ENCODE measurements at places on chromosomes 3 and 15.
A peak's percentile ranks its signal among the peaks of the same experiment; 100 is the strongest.

DNA sequence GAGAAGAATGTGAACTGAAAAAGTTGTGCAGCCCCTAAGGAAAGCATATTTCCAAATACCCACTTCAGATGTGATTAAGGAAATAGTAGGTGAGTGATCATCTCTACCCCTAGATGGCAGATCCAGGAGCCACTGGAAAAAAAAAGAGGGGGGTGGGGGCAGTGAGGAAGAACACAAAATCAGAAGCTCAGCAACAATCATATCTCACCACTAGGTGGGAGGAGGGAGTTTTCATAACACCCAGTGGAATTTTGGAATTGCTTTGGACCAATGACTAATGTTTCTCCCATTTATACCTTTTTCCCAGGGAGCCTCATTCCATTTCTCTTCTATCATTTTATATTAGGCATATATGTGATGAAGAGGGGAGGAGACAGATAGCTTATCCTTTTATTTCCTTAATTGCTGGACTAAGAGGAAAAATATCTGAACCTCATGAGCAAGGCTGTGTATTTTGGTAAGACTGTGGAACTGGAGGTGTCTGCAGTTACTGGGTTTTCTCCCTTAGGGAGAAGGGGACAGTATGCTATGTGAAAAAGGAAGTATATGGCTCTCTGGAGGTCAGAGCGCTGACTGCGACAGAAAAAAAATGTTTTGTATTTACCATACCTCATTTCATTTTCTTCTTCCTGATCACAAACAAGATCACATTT lies 363.4 kb downstream of the GAP43 start:
- no peak for DNase-seq

GRCh38 chr3:42063888-42064287 lies 27.3 kb upstream of the TRAK1 start:
- no peak for DNase-seq

DNA sequence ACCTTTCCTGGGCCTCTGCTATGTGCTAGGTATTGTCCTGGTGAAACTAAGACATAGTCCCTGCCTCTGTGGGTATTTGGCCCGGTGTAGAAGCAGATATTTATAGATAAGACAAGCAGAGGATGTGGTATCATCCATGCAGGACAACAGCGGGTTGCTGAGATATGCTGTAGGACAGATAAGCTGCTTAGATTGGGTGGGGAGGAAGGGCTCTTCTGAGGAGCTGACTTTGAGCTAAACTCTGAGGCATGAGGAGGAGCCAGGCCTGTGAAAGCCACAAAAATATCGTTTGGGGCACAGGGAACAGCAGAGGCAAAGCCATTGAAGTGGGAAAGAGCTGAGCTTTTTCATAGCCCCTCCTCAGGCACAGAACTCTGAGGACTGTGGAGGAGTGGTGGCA lies 492.5 kb upstream of the CFAP20DC start:
- no peak for DNase-seq

- no peak for DNase-seq
Measured at GRCh38 chr3:88058306-88058580, 562 bp downstream of the CGGBP1 start.

DNA sequence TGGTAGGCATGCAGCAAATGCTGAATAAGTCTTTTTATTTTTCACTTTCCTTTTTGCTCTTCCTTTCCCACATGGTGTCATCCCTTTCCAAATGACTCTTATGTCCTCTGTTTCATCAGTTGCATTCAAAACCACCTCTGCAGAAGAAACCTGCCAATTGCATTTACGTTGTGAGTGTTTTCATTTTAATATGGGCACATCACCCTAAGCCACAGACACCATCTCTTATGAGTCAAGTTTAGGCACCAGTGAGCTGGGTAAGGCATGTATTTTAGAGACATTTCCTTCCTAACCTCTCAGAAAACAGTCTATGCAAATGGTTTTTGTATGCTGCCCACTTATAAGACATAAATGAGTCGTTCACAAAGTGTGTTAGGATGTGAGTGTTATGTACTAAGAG lies 223.3 kb upstream of the ADAMTS9 start:
- no peak for DNase-seq

DNA sequence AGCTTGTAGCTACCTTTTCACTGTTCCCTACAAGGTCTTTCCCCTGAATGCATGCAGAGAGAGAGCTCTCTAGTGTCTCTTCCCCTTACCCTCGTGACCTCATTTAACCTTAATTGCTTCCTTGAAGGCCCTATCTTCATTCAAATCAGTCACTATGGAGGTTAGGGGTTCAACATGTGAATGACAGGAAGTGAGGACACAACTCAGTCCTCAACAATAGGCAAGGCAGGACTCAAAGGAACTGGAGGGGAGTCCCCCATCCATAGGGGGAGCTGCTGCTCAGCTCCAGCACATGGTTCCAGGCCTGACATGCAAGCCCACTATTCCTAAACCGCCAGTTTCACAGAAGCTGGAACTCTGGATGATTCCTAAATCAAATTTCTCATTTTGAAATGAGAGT lies 33.8 kb upstream of the GYG1 start:
- DNase-seq, result peak; percentile 25

GRCh38 chr3:148106062-148106461 lies 591.6 kb upstream of the AGTR1 start:
- DNase-seq, result no peak

- no peak for DNase-seq
Measured at GRCh38 chr3:100856821-100857220, 136.4 kb downstream of the ABI3BP start.

GRCh38 chr15:40016224-40016865 lies 22.6 kb downstream of the SRP14 start:
- DNase-seq, result no peak

DNA sequence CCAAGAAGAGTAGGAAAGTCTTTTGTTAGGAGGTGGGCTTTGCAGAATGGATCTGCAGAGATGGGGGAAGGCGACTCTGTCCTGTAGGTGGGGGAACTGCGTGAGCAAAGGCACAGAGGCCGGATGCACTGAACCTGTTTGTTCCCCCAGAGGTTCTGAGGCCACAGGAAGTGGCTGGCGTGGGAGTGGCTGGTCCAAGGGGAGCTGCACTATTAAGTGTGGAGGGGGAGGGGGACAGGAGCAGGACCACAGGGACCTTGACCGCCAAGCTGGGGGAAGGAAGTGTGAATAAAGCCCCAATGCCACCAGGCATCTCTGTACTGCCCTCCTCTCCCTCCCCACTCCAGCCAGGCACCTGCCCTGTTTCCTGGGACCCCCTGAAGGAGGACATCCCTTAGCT lies 51.8 kb downstream of the CYP11A1 start:
- DNase-seq, result peak; percentile 86

DNA sequence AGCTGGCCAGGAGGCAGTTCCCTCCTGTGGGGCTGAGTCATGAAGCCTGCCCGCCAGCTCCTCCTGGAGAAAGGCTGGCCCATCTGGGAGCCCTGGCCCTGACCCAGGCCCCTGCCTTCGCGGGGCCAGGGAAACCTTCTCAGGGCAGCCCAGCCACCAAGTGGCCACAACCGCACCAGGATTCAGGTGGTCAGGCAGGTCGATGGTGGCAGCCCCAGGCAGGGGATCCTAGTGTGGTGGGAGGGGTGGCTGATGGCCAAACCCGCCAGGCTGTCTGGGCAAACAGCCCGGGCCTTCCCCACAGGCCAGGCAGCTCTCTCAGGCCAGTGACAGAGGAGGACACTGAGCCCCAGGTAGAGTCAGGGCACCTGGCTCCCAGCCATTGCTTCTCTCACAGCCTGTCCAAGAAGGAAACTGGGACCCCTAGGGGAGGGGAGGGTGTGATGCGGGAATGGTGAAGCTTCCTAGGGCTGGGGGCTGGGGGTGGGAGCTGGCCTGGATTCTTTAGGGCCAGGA lies 1.2 kb downstream of the TWF2 start:
- no peak for DNase-seq

DNA sequence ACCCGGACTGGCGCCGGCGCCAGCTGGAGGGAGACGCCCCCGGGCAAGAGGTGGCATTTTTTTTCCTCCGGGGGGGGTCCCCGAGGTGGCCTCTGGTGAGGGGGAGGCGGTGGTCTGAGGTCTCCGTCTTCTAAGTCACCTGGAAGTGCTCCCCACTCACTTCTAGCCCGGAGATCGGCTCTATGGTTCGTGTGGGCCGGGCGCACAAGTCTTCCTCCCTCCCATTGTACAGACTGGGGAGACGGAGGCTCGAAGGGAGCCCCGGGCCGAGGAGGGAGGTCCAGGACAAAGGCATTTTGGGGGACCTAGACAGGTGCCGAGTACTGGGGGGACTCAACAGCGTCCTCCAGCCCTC lies 4.4 kb downstream of the GATA2 start:
- DNase-seq, result no peak

- no peak for DNase-seq
Measured at GRCh38 chr15:23411841-23412240, 35.2 kb downstream of the GOLGA6L2 start.

DNA sequence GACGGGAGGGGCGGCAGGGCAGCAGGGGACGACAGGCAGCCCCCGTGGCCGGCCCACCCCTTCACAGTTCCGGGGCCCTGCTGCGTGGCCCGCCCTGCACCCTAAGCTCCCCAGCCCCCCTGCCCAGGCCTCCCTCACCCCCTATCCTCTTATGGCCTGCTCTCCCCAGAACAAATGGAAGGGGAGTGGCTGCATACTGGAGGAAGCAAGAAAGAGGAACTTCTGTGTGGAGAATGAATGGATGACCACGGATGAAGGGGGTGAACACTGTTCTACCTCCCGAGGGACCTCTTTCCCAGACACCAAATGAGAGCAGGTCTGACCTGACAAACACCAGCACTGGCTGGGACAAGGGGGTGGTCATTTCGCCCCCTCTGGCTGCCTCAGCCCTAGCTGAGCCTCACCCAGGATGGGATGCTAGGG lies 25.0 kb downstream of the SEC61A1 start:
- DNase-seq, result no peak

- DNase-seq, result no peak
Measured at GRCh38 chr3:67509471-67510075, 144.8 kb downstream of the SUCLG2 start.

- no peak for DNase-seq
Measured at GRCh38 chr3:186286114-186286513, 75.9 kb downstream of the DGKG start.

DNA sequence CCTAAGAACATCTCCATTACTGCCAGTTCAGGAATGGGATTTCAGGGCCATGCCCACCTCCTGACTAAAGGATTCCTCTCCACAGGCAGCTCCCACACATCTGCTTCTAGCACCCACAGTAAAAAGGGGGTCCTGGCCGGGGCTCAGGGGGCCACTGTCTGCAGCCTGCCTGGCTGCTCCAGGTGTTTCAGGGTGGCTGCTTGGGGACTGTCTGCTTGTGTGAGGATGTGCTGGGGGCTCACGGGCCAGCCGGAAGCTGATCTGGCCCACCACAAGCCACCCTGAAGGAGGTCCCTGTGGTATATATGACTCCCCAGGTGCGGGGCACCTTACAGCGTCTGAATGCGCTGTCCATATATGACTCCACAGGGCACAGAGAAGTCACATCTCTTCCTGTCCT lies 135.4 kb downstream of the NSMCE3 start:
- no peak for DNase-seq

- DNase-seq, result no peak
Measured at GRCh38 chr15:28273468-28273867, 48.5 kb downstream of the HERC2 start.

DNA sequence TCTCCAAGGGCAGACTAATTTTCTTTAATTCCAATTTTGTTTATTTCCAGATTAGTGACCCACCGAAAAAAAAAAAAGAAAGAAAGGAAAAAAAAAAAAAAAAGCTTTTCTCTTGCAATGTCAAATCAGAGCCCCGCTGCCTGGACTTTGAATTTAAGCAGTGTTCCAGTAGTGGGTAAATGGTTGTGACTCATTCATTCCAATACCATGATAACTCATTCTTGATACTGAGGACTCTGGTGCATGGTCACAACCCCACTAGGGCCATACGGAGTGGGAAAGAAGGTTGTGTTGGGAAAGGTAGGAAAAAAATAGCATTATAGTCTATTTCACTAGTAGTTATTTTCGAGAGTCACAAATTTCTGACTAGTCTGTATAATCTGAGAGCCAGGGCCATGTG lies 59.1 kb upstream of the COL8A1 start:
- no peak for DNase-seq

GRCh38 chr3:55409806-55410205 lies 77.3 kb downstream of the WNT5A start:
- no peak for DNase-seq

- DNase-seq, result no peak
Measured at GRCh38 chr3:132380920-132381319, 36.4 kb upstream of the DNAJC13 start.

DNA sequence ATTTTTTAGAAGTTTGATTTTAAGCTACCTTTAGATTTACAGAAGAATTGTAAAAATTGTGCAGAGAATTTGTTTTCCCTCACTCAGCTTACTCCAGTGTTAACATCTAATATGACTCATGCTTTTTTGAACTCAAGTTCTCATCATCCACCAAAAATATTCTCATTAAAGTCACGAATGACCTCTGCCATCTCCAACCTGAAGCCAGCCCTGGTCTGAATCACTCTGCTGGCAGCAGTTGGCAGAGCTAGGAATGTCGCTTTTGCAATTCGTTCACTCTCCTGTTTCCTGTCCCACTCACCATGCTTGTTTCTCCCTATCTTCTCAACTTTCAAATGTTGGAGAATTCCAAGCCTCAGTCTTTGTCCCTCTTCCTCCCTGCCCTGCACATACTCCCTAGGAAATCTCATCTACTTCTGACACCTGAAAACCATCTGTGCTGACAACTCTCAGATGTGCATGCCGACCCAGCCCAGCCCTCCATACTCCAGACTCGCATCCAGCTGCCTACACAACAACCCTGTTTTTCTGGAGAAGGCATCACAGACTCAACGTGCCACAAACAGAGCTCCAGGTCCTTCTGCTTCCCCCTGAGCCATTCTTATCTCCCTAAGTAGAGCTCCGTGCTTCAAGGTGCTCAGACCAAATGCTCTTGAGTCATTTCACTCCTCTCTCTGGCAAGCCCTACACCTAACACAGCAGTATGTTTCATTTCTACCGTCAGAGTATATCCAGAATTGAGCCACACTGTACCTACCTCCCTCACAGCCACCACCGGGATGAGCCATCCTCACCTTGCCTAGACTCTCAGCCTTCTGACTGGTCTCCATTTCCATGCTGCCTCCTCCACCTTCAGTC lies 24.9 kb downstream of the PRR23E start:
- no peak for DNase-seq

DNA sequence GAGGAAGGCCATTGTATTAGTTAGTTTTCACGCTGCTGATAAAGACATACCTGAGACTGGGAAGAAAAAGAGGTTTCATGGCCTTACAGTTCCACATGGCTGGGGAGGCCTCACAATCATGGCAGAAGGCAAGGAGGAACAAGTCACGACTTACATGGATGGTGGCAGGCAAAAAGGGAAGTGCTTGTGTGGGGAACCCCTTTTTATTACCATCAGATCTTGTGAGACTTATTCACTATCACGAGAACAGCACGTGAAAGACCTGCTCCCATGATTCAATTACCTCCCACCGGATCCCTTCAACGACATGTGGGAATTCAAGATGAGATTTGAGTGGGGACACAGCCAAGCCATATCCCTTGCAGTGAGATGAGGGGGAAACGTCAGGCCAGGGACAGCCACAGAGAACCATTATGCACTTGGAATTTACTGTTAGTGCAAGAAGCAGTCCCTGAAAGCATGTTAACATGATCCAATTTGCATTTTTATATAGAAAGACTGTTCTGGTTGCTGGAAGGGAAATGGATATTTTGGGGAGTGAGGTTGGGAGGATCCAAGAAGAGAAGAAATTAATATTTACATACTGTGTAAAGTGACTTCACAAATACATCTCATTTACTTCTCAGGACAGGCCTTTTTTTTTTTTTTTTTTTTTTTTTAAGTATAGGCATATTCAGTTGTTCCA lies 87.1 kb downstream of the ARNT2 start:
- no peak for DNase-seq

Measured in NK-92 treated with Interleukin-12 subunit alpha and Interleukin-12 subunit beta, amount 100 ng/mL, for 24 hours (cell line).